ENCODE measurements at places on chromosomes 2 and 18.

GRCh38 chr2:12035029-12035720 lies 288.7 kb downstream of the LPIN1 start:
- DNase-seq = no peak

DNA sequence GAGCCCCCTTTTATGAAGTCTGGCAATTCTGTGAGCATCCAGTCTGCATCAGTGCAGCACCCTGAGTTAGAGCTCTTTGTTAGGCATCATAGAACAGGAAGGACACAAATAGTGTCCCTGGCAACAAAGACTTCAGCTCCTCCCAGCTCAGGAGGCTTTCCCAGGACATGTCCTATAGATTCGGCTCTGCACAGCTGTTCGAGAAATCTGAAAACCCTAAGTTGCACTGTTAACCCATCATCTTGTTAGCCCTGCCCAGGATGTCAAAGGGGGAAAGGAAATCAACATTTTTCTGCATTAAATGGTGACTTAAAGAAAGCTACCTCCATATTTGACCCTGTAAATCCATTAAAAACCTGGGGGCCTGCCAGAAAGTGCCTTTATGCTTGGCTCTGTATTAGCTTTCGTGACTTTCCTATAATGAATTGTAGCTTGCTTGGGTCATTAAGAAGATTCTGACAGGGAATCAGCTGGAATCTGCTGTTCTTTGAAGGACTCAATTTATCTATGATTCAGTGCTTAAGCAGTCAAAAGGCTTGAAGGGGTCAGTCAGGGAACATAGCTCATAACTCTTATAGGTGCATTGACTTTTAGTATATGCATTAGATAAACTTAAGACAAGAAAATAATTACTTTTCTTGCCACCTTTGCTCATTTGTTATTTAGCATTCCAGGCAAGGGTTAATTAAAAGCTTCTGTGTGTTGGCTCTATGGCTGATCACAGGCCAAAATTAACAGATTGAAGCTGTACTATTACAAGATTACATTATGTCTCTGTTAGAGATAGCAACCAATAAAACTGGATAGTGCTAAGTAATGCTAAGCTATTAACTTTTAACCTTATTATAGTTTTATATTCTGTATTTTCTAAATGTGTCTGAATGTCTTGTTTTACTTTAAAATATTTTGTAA lies 20.6 kb downstream of the ERMN start:
- DNase-seq = no peak

- peak; percentile 25 for DNase-seq
Observed at GRCh38 chr18:32549248-32550110, 78.8 kb upstream of the GAREM1 start.

- DNase-seq = no peak
Observed at GRCh38 chr2:65489269-65489668, 56.9 kb upstream of the SPRED2 start.

GRCh38 chr2:49770919-49771318 lies 616.6 kb upstream of the FSHR start:
- DNase-seq = no peak

DNA sequence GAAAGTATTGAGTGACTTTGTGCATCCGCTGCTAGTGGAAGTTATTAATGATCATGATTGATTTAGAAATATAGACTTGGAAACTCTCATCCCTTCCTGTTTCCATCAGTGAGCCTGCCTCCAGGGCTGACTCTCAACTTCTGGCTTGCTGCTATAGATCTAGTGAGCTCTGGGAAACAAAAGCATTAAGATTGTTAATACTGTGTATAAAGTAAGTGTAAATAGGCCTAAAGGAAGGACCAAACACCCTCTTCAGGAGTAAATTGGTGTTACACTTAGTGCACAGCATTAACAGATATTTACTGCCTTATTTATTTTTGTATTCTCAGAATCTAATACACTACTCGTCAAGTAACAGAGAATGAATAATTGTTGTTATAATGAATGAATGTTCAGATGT lies 285.6 kb downstream of the THSD7B start:
- DNase-seq = no peak

GRCh38 chr2:67878743-67879142 lies 184.1 kb downstream of the C1D start:
- DNase-seq = no peak

DNA sequence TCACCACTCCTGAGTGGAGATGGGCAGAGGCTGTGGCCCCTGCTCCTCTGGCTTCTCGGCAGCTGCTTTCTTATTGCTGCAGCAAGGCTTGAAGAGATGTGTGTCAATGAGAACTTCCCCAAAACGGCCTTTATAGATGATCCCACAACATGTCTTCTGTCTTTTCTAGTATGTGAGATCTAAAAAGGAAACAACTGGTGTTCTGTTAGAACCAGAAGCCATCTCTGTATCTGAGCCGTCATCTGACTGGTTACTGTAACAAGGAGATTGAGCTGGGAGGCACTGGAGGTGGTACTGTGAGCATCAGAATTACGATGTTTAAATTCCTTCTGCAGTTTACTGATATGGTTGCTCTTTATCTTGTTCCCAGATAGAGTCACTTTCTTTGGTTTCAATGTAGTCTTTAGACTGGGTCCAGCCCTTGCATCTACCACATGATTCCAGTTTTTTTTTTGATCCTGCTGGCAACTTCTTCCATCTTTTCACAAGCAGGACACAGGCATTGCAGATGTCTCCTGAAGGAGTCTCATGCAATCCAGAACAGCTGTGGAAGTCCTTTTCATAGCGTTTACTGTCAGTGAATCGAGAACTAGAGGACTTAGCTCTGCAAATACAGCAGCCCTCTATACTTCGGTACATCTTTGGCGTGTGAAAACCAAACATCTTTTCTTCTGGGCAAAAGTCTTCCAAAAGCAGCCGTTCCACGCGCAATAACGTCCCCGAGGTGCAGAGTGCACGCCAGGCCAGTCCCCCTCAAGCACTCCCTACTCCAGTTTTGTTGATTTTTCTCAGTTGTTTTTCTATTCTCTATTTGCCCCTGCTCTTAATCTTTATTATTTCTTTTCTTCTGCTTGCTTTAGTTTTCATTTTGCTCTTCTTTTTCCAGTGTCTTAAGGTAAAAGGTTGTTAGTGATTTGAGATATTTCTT lies 29.7 kb downstream of the TAF4B start:
- no peak for DNase-seq

GRCh38 chr2:126704434-126705160 lies 48.6 kb downstream of the GYPC start:
- no peak for DNase-seq

GRCh38 chr18:62285281-62285680 lies 39.8 kb upstream of the TNFRSF11A start:
- no peak for DNase-seq

DNA sequence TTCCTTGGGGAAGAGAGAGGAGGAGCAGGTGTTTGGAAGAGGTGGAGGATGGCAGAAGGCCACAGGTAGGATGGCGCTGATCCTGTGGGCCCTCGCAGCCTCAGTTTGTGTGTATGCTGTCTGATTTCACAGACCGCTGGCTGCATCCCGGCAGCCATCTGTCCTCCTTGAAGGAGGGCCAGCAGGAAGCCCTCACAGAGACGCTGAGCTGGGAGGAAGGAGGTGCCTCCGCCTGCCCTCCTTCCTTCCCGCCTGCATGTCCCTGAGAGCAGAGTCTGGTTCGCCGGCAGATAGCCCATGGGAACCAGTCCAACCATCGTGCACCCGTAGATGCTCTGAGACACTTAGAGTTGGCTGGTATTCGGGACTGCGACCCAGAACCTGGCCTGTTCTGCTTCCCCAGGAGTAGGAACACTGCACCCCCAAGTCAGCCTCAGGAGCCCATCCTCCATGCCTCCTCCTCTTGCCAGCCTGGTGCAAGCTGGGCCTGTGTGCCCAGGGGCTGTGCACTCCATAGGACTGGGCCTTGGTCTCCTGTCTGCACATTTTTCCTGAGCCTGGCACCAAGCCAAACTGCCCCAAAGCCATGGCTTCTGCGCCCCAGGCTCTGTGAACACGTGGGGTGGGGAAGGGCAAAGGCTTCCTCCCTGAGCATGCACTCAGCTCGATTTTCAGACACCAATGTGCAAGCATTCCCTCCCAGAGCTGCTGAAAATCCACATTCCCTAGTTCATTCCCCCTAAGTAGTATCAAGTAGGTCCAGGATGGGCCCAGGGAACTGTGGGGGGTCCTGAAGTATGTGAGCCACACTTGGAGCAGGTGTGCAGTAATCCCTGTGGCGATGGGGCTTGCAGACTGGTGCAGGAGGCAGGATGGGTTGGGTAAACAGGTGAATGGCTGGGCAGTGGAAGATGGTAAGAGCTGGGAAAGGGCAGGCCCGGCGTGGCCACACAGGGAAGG lies 115.6 kb downstream of the SEPTIN10 start:
- DNase-seq = no peak

DNA sequence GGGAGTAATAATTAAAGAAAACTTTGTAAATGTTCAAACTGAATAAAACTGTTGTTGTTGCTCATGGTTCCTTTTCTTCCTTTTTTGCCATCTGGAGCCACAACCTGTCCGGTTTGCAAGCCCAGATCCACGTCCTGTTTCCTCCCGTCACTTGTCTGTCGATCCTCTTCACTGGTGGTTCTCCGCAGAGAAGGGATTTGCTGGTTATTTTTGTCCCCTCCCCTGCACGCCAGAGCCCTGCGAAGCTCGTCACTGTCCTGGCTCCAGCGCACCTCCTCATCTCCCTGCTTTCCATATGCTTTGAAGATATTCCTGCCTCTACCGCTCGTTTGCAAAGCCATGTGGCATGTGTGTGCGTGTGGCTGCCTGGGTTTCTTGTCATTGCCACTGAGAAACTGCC lies 461.4 kb downstream of the RNF144A start:
- DNase-seq = no peak

GRCh38 chr18:79283131-79283810 lies 112.5 kb upstream of the NFATC1 start:
- no peak for DNase-seq

- DNase-seq = no peak
Observed at GRCh38 chr18:34281722-34282121, 57.0 kb upstream of the NOL4 start.

DNA sequence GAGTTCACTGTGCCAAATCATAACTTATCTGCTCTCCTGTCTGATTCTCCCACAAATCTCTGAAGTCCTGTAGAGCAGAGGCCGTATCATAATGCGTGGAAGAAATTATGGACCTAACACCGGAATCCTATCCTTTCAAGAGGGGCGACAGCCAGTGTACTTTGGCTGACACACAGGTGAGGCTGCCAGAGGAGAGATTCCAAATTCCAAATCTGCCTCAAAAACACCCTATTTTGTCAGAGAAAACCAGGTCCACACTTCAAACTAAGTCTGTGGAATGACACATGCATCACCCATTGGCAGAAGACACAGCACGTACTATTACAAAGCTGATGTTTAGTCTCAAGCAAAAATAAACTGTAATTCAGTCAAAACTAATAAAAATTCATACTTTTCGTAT lies 139.2 kb upstream of the PID1 start:
- no peak for DNase-seq

DNA sequence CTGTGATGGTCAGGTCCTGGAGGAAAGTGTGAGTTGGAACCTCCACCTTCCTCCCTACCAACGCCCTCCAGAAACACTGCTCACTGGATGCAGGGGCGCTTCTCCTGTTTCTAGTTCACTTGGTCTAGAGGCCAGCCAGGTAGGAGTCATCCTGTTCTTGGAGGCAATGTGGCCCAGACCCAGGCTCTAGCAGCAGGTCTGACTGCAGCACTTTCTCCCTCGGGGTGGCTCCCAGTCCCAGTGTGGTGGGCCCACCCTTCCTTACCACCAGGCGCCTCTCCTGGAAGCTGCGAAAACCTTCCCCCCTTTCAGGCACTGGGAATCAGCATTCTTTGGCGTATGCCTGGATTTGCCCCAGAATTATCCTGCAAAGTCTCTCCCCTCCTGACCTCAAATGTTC lies 292.8 kb downstream of the SOX11 start:
- DNase-seq = no peak

- DNase-seq = no peak
Observed at GRCh38 chr2:48070415-48070814, 164.1 kb upstream of the FBXO11 start.

DNA sequence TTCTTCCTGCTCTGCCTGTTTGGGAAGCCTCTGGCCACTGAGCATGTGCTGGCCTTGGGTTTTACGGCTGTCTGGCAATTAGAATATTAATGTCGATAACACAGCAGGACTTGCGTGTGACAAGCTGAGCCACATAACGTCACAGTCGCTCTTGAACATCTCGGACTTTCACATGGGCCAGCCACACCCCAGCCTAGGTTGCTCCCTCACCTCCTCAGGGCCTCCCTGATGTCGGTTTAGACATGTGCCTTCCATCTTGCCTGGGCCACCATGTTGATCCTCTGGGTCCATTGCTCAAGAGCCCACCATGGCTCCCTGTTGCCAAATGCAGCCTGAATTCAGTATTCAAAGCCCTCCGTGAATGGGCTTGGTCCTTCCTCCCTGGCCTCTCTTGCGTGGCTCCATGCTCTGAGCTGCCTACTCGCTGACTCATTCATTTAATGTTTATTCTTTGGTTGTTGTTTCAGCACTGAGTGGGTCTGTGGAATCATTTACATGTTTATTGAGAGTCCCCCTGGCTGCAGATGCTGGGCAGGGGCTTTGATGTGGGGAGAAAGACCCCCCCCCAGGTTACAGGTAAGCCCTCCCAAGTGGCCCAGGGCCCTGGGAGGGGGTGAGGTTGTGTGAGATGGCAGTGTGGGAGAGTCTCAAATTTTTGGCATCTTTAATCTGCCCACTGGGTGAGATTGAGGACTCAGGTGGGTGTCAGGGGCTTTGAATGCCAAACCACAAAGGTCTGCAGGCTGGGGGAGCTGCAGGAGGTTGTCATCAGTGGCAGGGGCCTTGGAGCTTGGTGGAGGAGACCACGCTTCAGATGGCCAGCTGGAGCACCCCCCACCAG lies 62.0 kb downstream of the ODC1 start:
- no peak for DNase-seq

DNA sequence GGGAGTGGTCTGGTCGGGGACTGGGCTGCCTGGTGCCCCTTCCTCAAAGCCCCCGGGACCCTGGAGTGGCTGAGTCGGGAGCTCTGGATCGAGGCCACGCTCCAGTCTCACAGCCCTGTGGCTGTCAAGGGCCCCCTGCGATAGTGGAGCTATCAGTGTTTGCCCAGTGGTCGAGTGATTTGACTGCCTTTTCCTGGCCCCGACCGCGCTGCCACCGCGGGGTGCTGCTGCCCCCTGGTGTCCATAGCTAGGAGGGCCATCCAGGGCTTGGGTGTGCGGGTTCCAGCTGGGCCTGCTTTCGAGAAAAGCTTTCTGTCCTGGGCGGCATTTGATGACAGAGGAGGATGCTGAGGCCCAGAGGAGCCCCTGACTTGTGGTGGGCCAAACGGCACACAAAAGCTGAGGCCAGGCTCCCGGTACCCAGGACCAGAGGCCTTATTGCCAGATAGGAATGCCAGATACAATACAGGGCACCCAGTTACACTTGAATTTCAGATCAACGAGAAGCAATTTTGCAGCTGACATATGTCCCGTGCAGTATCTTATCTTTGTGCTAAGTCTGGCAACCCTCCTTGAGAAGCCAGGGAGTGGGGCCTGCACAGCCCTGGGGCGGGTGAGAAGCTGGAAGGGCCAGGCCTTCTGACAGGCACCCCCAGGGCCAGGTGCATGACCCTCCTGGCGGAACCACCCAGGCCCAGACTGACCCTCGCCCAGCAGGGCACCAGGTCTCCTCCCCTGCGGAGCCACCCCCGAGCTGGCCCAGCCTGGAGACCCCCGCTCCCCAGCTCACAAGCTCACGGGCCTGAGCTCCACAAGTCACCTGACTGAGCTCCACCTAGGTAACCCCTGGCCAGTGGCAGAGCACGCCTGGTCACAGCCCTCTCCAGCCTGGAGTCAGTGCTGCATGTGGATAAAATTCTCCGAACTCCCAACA lies 13.0 kb downstream of the ODC1 start:
- DNase-seq = peak; percentile 80
